Psoas muscle (tissue), 8 donors: ENCODE measurements at places on chromosomes 12 and 14. TPM values are rescaled to one million over a fixed set of nuclear protein-coding genes. Genes with fewer than 3 reads are reported as not detected.
A peak's percentile ranks its signal among the peaks of the same experiment; 100 is the strongest.

GRCh38 chr14:106613256-106613655 lies 1086.9 kb downstream of the TMEM121 start:
- DNase-seq: no peak

GRCh38 chr14:100882991-100883788 lies 20.3 kb downstream of the RTL1 start:
- peak; percentile 34 for DNase-seq

- no peak for DNase-seq
Observed at GRCh38 chr12:124142395-124143035, 152.4 kb upstream of the RFLNA start.

GRCh38 chr12:28239918-28240317 lies 49.7 kb downstream of the CCDC91 start:
- no peak for DNase-seq

GRCh38 chr14:104344818-104345620 lies 206.6 kb downstream of the KIF26A start:
- DNase-seq: no peak

- DNase-seq: no peak
Observed at GRCh38 chr12:26809611-26810285, 23.2 kb downstream of the ITPR2 start.

GRCh38 chr12:52618866-52619265 lies 507 bp upstream of the KRT73 start:
- DNase-seq: no peak

DNA sequence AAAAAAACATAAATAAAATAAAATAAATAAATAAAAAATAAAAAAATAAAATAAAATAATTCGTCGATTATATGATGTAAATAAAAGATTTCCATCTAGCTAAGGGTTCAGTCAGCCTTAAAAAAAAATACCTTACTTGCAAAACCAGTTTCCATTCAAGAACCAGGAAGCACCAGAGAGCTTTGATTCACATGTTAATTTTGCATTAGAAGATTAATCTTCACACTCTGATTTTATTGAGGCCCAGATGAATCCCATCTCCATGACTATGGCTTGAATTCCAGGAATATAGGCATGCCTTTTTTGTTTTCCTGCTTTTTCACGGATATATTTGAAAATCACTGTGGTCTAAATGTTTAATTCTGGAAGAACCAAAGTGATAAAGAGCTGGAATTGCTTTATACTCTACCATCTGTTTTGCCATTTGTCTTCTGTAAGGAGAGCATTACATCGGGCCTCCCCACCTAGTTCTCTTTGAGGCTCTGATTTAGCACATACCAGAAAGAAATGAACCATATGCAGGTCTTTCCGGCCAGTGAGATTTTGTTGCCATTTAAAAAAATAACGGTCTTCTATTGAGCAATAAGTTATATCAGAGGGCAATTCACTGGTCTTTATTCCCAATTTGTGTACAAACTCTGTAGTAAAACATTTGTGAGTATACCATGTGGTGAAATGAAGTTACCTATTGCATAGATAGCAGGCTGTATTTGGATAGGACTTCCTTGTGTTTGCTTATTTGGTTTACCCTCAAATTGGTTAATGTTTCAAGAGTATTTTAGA lies 175.5 kb downstream of the AEBP2 start:
- no peak for DNase-seq

GRCh38 chr12:94531196-94531720 lies 71.6 kb upstream of the CEP83 start:
- no peak for DNase-seq

- DNase-seq: no peak
Observed at GRCh38 chr12:6771091-6771495, 1.2 kb upstream of the LAG3 start.

DNA sequence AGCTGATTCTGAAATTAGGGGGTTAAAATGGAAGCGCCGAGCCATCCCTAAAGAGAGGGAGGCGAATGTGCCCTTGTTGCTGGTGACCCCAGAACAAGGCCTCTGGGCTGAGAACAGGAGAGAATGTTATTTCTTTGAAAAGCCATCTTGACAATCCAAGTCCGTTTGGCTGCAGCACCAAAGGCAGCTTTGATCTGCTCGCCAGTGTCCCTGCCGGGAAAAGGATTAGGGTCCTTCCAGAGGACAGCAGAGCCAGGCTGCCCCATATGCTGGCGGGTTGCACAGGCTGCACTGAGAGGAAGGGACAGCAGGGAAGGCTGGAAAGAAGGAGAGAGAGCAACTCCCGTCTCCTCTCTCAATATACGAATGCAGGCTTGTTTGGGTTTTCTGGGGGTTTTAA lies 141.7 kb downstream of the TMEM132C start:
- DNase-seq: no peak

DNA sequence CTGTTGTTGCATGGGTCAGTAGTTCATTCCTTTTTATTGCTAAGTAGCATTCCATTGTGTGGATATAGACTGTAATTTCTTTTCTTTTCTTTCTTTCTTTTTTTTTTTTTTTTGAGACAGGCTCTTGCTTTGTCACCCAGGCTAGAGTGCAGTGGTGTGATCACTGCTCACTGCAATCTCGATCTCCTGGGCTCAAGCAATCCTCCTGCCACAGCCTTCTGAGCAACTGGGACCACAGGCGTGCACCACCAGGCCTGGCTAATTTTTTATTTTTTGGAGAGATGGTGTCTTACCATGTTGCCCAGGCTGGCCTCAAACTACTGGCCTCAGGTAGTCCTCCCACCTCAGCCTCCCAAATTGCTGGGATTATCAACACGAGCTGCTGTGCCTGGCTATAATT lies 5.2 kb downstream of the ATP6V0A2 start:
- DNase-seq: no peak

DNA sequence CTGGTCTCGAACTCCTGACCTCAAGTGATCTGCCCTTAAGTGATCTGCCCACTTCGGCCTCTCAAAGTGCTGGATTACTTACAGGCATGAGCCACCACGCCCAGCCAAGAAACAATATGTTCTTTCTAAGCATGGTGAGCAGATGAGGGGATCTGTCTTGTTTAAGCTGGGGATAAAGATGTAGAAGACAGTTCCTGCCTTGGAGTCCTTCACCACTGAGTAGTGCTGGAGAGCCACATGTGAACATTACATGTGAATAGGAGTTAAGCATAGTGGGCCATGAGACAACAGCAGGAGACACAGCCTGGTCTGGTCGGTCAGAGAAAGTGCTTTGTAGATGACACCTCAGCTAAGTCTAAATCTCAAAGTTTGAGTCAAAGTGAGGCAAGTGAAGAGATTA lies 26.0 kb downstream of the TMBIM6 start:
- no peak for DNase-seq

DNA sequence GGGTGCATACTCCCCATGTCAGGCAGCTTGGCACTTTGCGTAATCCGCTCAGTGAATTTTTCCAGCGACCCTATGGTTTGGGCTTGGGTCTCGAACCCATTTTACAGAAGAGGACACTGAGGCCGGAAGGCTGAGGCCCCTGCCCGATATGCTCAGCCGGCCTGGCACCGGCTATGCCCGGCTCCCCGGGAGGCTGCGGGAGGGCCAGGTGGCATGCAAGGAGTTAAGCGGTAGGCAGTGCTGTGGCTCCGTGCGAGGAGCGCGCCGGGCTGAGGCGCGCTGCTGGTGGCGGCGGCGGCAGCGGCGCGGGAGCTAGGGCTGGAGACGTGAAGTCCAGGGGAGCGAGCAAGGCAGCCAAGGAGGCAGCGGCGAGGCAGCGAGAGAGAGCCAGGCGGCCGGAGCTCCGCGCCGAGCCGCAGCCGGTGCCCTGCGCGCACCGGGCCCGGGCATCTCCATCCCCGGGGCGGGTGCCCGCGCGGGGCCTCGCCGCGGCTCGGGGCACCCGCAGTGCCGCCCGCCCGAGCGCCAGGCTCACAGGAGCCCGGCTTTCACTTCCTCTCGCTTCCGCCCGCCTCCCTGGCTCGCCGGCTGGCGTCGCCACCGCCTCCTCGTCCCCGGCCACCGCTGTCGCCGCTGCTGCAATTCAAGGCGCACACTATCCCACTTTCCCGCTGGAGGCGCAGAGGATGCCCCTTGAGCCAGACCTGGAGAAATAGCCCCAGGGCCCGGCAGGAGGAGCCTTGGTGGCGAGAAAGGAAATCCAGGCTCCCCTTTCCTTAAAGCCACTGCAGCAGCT lies at the start of gene WSCD2:
Gene WSCD2 (plus strand): TSS at position 272 of the 796 bp plus-strand sequence. CDS start 66,545 bp downstream, outside the sequence.
- DNase-seq: peak; percentile 54

- no peak for DNase-seq
Observed at GRCh38 chr12:107663277-107663676, 22.3 kb upstream of the PWP1 start.

DNA sequence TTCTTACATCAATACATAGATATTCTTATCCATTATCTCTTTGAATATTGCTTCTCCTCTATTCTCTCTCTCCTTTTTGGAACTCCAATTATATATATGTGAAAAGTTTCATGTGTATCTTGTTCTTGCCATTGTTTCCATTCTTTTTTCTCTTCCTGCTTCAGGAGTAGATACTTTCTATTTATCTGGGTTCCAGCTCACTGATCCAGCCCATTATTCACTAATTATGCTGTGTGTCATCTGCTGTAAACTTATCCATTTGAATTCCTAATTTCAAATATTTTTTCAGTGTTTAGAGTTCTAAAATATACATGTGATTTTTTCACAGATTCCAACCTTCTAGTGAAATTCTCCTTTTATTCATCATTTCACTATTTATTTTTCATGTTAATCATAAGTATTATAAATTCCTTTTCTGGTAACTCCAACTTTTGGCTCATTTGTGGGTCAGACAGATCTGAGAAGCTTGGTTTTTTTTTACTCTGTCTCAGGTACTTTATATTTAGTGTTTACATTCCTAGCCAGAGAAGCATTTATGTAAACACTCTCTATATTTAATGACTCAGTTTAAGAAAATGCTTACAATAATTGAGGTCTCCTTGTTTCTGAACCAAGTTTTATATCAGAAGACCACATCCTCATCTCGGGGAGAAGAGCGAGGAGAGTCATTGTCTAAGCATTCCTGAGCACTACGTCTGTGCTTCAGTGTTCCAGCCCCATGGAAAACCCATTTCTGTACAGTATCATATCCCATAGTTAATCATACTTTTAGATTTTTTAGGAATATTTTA lies 15.9 kb upstream of the AMIGO2 start:
- no peak for DNase-seq

DNA sequence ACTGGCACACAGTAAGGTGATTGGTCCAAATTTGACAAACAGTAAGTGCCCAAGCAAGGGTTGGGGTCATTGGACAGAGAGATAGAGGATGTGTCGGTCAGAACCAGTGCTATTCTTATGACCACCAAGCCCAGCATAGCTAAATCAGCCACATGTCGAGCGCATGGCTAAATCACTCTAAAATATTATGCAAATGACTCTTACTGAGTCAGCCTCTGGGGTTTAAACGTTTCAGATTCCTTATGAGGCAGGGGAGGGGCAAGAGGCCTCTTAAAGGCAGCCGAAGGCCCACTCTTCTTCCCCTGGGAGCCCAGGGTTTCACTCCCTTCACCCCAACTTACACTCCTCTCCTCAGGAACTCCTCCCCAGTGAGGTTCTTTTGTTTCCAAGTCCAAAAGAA lies 603 bp upstream of the ENDOU start:
- DNase-seq: no peak

Gene CLEC1B
- not detected for total RNA-seq

Gene DHH
- 0.08 TPM for total RNA-seq

Gene SCN8A
- total RNA-seq: 0.21 TPM

Gene PPP1R13B
- 17.9 TPM for total RNA-seq

Gene C12orf50
- not detected for total RNA-seq

Gene ATL1
- 0.64 TPM for total RNA-seq

Gene ACTR6
- total RNA-seq: 12.1 TPM
